ENCODE measurements at places on chromosomes 11 and 22.

- no peak for DNase-seq
Measured at GRCh38 chr22:22390989-22391388, 117.6 kb downstream of the ZNF280B start.

DNA sequence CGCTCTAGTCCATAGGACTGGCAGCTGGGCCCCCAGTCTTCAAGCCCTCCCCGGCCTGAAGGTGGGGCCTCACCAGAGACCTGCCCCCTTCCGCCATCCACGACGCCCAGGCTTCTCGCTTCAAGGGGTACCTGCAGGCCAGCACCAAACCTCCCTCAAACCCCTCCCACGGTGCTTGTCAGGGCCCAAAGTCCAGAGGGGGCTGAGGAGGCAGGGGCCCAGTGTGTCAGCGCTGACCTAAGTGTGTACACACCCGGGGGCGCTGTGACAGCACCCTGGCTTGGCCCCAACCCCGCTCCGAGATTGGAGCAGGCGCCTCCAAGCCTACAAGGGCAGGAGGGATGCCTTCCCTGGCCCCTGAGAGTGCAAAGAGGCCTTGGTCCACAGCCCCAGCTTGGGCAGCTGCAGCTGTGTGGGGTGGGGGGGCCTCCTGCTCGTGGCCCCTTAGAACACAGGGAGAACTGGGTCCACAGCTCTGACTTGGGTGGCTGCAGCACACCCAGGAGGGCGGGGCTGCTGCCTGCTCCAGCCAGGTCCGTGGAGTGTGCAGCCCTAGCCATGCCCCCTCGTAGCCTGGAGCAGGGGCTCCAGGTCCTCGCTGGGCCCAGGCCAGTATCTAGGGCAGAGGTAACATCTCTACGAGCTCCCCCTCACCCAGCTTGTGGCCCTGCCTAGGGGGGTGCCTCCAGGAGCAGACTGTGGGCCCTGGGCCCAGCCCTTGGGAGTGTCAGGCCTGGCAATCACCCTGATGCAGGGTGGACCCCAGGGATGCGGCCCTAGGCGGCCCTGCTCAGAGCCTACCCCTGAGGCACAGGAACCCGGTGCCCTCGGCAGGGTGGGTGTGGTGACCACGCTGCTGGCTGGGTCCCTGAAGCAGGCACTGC lies 4.9 kb downstream of the SBF2 start:
- no peak for DNase-seq

- no peak for DNase-seq
Measured at GRCh38 chr11:63405114-63405513, 35.5 kb downstream of the SLC22A9 start.

DNA sequence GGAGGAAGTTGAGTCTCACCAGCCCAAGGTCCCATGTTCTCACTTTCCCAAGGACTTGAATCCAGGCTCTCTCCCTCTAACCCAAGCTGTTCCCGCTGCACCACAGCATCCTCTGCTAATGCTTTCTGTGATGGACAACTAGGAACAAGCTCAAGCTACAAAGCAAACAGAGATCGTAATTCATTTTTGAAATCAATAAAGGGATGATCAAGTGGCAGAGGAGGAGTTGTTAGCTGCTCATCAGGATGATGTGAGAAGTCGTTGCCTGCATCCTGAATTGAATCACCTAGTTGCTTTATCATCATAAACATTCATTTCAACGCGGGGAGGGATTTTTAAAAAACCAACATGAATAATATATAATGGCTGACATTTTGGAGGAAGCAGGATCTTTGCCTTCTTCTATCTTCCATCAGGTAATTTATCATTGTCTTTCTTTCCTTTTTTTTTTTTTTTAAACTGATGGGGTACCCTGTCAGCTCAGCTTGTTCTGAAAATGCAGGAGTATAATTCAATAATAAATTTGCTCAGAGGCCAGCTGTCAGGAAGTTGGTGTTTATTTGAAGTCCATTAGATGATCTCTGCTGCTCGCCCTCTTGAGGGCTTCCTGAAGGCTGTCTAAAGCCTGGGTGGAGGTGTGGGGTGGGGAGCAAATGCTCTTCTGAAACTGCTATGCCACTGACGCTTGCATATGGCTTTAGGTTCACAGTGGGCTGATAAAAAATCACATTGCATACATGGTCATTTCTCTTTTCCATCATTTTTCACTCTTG lies 174.4 kb upstream of the NARS2 start:
- no peak for DNase-seq

DNA sequence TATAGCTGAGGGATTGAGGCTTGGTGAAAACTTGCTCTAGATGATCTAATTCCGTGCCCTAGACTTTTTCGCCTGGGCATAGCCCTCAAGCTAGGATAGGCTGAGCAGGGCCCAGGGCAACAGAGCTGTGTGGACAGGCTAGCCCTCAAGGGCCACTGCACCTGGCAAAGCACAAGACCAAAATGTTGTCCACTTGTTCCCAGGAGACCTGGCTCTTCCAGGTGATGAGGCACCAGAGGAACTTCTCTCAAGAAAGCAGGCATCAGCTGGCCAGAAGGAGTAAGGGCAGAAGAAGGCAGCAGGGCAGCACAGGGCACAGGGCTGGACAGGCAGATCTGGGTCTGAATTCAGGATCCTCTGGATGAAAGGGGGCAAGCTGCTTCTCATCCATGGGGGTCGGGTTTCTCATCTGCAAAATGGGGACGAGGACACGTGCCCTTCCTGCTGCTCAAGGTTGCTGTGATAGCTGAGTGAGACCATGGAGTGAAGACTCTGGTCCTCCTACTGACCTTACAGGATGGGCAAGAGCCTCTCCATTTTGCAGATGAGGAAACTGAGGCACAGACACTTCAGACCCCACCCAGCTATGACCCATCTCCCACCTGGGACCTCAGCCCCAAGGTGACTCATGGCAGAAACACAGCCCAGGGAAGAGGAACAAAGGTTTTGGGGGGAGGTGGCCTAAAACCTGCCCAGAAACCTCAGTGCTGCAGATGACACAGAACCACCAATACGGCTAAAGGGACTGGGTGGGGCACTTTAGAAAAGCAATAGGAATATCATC lies 42.2 kb upstream of the PRDM11 start:
- no peak for DNase-seq

- no peak for DNase-seq
Measured at GRCh38 chr11:17792161-17792560, 57.6 kb downstream of the KCNC1 start.

- no peak for DNase-seq
Measured at GRCh38 chr11:9498457-9499078, 37.8 kb downstream of the ZNF143 start.

DNA sequence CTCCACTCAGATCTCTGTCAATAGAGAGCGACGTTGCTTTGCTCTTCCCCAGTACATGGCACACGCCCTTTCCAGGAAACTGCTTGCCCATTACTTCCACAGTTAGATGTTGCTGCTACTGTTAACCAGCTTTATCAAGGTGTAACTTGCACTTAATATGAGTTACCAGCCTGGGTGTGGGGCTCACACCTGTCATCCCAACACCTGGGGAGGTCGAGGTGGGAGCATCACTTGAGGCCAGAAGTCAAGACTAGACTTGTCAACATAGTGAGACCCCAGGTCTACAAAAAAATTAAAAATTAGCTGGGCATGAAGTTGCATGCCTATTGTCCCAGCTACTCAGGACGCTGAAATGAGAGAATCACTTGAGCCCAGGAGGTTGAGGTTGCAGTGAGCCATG lies 177.1 kb upstream of the B3GAT1 start:
- no peak for DNase-seq

DNA sequence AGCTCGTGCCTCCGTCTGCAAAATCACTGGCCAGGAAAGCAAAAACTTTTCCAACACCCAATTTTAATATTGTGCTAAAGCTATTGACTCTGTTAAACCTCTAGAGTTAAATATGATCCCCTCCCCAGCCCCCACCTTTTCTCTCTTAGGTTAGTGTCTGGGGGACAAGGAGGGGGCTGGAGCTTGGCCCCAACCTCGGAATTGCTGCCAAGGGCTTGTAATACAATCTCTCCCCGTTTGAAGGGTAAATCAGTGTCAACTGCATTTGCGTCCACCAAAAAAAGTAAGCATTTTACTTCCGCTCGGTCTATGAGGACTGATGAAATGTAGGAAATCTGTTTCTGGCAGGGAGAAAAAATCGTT lies at the start of gene GAS2:
GAS2 (plus strand) TSS at position 287 of the 363 bp plus-strand sequence. CDS start 8,259 bp downstream, outside the sequence.
- no peak for DNase-seq

DNA sequence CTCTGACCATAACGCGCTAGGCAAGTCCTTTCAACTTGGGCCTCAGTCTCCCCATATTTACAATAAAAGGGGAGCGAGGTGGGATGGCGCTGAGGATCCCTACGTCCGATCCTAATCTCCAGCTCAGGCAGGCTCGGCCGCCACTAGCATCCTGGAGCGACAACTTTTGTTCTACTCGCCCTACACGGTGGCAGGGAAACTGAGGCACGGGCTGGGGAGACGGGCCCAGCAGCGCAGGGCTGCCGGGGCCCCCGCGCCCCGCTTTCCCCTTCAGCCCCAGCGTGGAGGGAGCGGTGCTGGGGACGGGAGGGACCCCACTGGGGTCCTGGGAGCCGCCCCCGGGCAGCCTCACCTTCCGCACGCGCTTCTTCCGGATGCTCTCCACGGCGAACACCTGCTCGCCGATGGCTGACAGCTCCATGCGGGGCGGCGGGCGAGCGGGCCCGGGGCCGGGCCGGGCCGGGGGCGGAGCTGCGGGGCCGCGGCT lies 413 bp downstream of the CBX7 start:
- no peak for DNase-seq

GRCh38 chr11:5605849-5606248 lies 9.4 kb downstream of the TRIM6 start:
- DNase-seq, result peak; percentile 24

DNA sequence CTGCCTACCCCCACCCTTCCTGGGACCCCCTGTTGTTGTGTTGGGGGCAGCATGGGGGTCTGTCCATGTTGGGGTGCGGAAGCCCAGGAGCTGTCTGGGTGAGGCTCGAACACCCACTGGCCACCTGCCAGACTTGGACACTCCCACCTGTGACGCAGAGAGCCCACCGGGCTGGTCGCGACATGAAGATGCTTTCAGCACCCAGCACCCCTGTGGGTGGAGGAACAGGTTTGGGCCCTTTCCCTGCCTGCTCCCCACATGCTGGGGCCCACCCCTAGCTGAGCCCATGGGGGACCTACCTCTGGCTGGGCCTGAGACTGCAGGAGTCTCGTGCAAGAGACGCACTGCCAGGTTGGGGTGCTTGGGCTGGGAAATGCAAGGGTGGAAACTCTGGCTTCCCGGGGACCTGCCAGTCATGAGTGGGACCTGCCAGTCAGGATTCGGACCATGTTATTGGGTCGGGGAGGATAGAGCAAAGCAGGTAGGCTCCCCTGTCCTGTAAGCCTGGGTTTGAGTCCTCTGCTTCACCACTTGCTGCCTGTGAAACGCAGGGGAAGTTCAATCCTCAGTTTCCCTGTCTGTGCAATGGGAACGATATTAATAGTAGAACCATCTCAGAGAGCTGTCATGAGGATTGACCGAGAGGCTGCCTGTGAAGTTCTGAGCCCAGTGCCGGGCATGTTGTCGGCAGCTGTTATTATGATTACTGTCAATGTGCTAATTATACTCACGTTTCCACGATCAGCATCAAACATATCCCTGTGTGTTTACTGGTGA lies 24.1 kb downstream of the KIAA1671 start:
- DNase-seq, result no peak

DNA sequence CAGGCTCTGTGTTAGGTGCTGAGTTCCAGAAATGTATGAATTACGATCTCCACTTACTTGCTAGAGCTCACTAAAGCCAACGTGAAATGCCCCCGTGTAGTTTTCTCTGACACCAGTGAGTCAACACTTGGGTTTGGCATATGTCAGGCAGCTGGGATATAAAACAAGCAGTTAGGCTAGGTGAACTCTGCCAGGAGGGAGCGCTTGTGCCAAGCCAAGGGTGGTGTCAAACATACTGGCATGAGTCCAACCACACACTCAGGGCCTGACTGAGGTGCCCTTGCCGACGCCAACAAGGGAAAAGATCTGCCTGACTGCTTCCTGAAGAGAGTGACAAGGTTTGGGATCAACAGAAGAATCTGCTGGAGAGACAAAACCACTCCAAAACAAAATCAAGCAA lies 167.8 kb upstream of the NARS2 start:
- DNase-seq, result no peak

DNA sequence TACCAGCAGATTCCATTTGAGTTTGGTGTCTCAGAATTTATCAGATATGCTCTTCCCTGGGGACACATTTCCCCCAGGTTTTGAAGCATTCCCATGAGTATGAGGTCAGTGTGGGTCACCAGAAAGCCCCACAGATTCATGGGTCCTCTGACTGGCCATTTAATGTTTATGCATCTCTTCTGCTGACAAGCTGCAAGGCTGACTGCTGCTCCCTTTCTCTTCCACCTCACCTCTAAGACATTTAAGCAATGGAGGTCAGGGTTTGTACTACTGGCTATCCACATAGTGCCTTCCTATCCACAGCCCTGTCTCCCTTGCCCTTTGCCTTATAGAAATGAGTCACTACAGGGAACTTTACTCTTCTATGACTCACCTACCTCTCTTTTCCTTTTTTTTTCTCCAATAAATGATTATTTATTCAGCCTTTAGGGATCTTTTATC lies 106.0 kb upstream of the TIMP3 start:
- DNase-seq, result no peak

DNA sequence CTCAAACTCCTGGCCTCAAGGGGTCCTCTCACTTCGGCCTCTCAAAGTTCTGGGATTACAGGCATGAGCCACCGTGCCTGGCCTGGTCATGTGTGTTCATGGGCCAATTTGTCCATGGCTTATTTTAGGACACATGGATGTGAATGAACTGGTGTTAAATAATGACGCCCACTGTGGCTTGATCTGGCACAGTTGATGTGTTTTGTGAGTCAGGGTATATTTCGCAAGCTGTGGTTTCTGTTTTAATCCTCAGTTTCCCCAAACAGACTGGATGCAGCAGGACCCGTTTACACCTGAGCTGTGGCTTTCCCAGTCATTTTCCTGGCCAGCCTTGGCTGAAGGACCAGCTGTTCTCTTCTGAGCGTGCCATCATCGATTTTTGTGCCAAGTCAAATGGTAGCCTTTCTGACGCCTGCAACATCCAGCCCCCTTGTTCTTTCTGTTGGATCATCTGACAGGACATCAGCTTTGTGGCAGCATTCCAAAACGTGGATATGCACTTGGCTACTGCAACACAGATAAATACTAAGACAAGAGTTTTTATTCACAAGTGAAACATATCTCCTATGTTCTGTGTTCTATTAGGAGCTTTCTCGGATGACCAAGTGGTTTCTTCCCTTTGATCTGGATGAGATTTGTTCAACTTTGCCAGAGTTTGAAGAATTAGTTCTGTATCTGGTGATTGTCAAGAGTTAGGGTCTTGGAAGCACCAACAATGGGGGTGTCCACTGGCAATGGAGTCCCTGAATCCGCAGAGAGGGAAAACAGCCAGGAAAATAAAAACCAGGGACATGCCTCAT lies 40.0 kb upstream of the SEPTIN5 start:
- no peak for DNase-seq

Data from amniotic stem cell (primary cell).